ENCODE measurements at places on chromosomes 16 and 17.

- no peak for DNase-seq
Observed at GRCh38 chr17:29141514-29141876, 38.7 kb downstream of the MYO18A start.

- DNase-seq: peak; percentile 30
Observed at GRCh38 chr17:57833179-57833939, 16.5 kb downstream of the MRPS23 start.

DNA sequence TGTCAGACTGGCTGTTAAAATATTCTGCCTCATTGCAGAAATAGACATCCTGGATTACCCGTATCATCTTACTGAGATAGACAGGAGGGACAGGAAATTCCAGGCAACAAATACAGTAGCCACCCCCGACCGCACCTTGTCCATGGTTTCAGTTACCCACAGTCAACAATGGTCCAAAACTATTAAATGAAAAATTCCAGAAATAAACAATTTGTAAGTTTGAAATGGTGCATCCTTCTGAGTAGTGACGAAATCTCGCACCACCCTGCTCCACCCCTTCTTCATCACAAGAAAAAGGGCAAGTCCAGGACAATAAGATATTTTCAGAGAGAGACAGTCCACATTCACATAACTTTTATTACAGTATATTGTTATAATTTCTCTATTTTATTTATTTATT is 23.6 kb upstream of the PRSS54 start:
- DNase-seq: no peak

- no peak for DNase-seq
Observed at GRCh38 chr16:77812856-77813500, 24.6 kb downstream of the VAT1L start.

DNA sequence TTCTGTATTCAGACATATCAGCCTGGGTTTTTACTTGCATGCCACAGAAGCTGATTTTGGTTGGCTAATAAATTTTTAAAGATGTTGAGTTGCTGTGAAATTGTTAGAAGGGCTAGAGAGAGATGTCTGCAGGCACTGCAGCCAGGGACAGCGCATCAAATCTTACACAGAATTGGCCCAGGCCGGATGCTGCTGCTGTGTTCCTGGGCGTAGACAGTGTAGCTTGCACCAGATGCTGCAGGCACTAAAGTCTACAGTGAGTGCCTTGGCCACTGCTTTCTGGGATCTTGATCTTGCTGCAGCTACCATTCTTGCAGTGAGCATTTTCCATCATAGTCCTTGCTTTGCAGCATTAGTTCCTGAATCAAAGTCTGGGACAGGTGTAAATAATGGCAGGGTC is 169.9 kb downstream of the SPECC1 start:
- no peak for DNase-seq

GRCh38 chr17:55330344-55330933 is 65.7 kb downstream of the HLF start:
- DNase-seq: no peak

GRCh38 chr17:60386147-60387058 is 5.5 kb downstream of the USP32 start:
- no peak for DNase-seq

- no peak for DNase-seq
Observed at GRCh38 chr16:53282975-53283946, 151.0 kb upstream of the RBL2 start.

- DNase-seq: no peak
Observed at GRCh38 chr17:38343608-38344419, at the start of gene GPR179. TSS of gene GPR179 (minus strand) at chr17:38343956. CDS start at chr17:38343789, 167 bp downstream.

GRCh38 chr17:2691965-2692780 is 19.4 kb downstream of the CLUH start:
- DNase-seq: no peak

- DNase-seq: no peak
Observed at GRCh38 chr17:58665946-58666857, 25.6 kb downstream of the TEX14 start.

- no peak for DNase-seq
Observed at GRCh38 chr16:87648236-87648635, 45.9 kb downstream of the JPH3 start.

- no peak for DNase-seq
Observed at GRCh38 chr16:7369204-7369603, 36.6 kb downstream of the RBFOX1 start.

- DNase-seq: no peak
Observed at GRCh38 chr17:77445760-77446532, 305.2 kb downstream of the SEC14L1 start.

GRCh38 chr16:85514295-85514597 is 98.9 kb upstream of the GSE1 start:
- DNase-seq: no peak

- DNase-seq: no peak
Observed at GRCh38 chr16:67760956-67761230, 41.8 kb upstream of the GFOD2 start.

DNA sequence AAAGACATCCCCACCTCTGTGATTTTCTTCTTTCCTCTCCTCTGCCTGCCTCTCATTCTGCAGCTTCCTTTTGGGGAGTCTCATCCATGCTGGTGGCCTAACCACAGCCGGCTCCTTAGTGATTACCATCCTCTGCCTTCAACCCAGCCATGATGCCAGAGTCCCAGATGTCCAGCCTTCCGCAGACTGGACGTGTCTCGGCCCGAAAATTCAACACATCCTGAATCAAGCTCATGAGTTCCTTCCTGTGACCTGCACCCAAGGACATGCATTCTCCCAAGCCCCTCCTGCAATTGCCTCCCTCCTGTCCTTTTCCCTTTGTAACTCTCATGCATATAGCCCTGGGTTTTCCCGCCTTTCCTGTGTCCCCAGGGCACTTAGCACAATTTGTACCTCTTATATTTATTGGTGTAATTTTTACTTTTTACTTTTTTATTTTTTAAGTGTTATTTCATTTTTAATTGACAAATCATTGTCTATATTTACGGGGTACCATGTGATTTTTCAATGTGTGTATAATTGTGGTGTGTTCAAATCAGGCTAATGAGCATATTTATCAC is 1.2 kb upstream of the SLC13A5 start:
- DNase-seq: no peak

- DNase-seq: no peak
Observed at GRCh38 chr17:79547586-79547985, 63.3 kb downstream of the RBFOX3 start.

DNA sequence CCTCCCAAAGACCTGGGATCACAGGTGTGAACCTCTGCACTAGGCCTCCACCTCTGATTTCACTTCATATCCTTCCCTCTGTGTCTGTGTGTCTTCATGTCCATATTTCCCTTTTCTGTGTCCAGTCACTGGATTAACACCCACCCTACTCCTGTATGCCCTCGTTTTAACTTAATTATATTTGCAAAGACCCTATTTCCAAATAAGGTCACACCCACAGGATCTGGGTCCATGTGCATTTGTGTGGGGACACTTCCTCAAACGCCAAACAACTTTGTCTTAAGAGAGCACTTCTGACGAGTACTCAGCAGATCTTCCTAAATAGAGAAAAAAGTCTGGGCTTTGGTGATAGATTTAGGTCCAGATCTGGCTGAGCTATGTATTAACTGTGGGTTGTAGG is 56.3 kb downstream of the MPHOSPH6 start:
- DNase-seq: no peak

DNA sequence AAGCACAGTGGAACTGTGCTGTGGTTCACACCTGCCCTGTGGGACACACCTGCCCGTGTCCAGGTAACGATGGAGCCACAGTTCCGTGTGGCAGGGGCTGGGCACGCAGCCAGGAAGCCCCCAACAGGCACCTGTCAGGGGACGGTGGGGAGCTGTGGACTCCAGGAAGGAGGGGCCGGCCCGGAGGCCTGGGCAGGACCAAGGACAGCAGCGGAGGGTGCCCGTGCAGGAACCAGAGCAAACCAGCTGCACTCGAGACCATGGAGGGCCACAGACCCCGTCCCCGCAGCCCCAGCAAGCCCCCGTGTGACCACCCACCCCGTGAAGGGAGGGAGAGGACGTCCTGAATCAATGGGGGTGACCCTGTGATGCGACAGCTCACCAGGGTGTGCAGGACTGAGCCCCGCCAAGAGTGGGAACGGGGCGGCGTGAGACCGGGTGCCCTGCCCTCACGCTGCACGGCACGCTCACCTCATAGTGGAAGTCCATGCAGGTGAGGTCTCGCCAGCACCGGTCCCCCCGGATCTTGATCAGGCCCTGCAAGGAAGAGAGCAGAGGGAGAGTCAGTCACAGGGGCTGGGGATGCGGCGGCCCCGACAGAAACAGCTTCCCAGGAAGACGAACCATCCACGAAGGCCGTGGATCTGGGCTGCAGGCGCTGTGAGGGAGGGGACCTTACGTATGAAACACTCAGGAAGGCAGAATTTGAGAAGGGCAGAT is 78.1 kb downstream of the LMF1 start:
- no peak for DNase-seq

GRCh38 chr17:55391244-55391757 is 30.3 kb downstream of the MMD start:
- DNase-seq: no peak

- DNase-seq: no peak
Observed at GRCh38 chr17:49440581-49440980, 25.9 kb upstream of the PHB1 start.

DNA sequence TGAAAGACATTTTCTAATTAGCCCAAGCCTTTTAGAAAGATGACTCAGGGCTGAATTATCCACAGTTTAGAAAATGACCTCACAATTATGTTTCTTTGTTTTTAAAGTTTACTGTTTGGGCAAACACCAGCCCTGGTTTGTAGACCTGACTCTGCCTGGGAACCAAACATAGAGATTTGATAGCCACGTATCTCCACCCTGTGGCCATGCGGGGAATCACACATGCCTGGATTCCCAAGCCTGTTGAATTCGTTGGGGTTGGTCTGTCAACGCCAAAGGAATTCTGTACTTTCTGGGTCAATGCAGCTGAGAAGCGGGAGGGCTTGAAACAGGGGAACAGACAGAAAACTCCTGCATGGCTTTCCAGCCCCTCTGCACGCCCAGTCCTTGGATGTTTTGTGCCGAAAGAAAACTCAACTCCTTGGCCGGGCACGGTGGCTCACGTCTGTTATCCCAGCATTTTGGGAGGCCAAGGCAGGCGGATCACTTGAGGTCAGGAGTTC is 26.9 kb downstream of the CD300A start:
- DNase-seq: no peak

DNA sequence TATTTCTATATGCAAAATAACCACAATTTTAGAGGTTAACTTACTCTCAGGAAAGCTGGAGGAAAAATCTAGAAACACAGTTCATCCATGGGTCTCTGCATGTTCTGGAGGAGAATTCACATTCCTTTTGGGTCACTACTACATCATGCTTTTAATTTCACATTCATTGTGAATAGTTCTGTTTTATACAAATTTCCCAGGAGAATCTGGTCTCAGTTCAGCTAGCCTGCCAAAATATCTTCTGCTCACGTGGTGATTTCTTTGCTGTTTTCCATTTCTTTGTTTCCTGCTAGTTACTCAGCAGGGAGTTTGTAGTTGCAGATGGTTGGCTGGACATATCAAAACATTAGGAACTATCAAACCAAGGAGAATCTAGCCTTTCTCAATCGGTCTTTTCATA is at the start of gene ABCA9:
ABCA9 (minus strand) TSS at position 106 of the 400 bp plus-strand sequence. CDS start 9,801 bp downstream, outside the sequence.
- DNase-seq: no peak

DNA sequence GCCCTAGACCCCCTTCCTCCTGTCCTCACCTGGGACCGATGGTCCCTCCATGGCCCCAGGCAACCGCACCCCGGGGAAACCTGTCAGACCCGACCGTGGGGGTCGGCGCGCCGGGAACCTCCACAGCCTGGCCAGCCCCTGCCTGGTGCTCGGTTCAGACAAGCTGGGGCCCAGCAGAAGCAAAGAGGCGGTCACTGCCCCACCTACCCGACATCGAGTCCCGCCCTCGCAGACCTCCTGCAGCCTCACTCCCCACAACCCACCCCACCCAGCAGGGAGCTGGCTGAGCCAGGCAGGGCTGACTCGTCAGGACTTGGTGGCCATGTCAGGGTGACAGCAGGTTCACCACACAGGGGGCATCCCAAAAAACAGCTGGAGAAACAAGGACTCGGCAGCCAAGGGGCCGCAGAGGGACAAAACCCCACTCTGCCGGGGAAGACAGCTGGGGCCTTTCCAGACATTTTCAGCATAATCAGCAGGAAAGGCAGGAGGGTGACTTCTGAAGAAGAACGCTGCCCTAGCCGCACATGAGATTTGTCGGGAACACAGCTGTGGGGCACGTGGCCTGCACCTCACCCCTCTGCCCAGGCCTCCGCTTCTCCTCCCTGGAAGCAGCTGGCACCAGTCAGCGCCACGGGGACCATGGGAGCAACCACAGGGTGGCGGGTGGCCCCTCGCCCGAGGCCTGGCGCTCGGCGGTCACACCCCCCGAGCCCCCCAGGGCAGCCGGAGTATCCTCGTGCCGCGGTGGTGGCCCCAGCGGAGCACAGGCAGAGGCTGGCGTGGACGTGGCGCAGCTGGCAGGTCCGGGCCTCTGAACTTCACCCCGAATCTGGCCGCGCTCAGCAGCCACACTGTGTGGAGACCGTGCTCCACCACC is 22.9 kb downstream of the GNPTG start:
- DNase-seq: no peak

GRCh38 chr16:27098366-27099049 is 31.8 kb downstream of the C16orf82 start:
- DNase-seq: no peak

DNA sequence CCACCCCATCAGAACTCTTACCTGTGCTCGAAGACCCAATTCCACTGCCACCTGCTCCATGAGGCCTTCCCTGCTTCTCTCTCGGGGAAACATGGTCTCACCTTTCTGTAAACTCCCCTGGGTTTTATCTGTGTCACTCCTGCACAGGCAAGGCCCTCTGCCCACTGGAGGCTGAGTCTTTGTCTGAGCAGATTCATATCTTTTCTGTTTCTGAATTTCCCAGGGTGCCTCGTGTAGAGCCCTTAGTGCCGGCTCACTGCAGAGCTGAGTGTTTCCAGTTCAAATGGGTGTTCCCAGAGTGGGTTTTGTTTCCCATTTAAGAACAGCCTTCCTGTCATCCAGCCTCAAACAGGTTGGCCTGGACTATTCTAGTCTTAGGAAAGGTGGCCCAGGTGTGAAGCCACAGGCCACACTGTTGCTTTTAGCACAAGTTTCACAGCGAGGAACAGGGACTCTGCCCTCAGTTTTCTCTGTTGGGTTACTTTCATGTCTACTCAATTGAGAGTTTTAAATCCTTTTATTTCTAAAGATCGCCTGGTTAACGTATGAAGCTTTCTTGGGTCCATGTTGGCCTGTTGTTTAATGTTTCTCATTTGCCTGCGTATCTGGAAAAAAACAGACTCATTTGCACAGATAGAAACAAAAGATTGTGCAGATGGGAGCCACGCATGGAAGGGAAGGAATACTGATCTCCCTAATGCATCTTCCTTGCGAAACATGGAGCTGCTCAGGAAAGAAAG is 228.7 kb downstream of the MSI2 start:
- no peak for DNase-seq

DNA sequence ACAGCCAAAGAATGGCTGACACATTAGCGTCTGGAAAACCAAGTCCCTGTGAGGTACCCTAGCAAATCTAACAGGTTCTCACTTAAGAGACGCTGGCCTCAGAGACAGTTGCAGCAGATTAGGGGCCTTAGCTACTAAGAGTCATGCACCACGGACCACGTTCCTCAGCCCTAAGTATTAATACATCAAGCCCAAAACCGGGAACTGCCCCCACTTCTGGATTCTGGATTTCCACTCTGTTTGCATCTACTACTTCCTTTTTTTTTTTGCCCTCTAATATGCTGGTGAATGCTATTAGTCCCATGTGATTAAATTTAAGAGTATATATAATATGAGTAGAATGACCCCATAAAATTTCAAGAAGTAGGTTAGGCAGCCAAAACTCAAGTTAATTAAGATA is 775 bp upstream of the TERB1 start:
- DNase-seq: no peak
